ENCODE measurements at places on chromosomes 1 and 21. TPM values are rescaled to one million over a fixed set of nuclear protein-coding genes. Genes with fewer than 3 reads are reported as not detected.

Gene FOXO6
- 14.9 TPM for polyA plus RNA-seq

Gene TEX38
- polyA plus RNA-seq: 0.27 TPM

Gene HTR1D
- polyA plus RNA-seq: not detected

Gene PHC2
- polyA plus RNA-seq: 67.8 TPM

DNA sequence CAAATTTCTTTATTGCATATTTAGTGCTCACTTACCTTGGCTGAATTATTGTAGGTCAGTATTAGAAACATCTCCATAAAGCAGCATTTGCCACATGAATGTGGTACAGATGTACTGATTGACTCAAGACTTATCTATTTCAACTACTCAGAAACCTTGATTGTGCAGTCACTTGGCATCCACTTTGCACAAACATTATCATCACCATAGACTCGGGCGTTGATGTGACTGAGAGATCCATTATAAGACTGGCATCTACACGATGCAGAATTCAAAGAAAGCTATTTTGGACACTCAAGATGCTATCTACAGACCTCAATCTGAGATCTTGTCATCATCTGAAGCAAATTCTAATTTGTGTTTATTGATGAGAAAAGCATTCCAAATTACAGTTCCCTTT lies 102.8 kb upstream of the USP25 start:
- DNase-seq: no peak

DNA sequence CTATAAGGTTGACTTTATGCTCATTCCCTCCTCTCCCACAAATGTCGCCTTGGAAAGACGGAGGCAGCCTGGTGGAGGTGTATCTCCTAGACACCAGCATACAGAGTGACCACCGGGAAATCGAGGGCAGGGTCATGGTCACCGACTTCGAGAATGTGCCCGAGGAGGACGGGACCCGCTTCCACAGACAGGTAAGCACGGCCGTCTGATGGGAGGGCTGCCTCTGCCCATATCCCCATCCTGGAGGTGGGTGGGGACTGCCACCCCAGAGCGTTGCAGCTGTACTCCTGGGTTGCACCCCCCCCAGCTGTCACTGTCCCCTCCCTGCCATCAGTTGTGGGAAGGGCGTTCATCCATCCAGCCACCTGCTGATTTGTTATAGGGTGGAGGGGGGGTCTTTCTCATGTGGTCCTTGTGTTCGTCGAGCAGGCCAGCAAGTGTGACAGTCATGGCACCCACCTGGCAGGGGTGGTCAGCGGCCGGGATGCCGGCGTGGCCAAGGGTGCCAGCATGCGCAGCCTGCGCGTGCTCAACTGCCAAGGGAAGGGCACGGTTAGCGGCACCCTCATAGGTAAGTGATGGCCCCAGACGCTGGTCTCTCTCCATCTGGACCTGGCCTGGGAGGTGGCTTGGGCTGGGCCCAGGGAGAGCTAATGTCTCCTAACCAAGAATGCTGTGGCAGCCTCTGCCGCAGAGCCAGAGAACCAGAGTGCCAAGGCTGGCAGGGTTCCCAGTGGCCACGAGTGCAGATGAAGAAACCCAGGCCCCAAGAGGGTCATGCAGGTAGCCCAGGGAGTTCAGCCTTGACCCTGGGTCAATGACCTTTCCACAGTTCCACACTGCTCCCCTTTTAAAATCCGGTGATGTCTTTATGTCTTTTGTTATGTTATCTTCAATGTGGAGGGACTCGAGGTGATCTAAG lies 13.1 kb downstream of the PCSK9 start:
- no peak for DNase-seq

DNA sequence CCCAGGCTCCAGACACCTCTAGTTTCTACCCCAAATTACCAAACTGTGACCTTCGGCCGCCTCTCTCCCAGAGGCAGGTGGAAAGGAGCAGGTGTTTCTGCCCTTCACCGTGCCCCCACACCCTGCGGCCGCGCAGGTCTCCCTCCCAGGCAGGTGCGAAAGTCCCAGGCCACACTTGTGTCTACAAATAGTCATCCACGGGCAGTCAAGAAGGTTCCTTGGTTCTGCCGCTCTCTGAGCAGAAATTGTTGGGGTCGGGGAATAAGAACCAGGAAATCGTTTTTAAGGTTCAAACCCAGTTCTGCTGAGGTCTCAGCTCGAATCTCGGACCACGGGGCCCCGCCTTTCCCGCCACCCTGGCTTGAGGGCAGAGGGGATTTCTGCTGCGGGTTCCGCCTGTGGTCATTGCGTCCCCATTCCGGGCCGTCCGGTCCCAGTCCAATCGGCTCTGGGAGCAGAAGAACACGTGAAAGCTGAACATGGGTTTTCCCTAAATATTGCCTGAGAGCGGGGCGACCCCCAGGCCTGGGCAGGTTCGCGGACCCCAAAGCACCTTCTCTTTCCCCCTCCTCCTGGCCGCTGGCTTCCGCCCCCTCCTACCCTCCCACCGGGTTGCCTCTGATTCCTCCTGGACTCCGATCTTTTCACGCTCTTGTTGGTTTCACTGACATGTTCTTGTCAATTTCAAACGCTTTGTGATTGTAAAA lies 1.2 kb upstream of the ATF3 start:
- DNase-seq: no peak
